ENCODE measurements at places on chromosomes 4 and X.

GRCh38 chr4:10108818-10109783, 7.5 kb downstream of the WDR1 start:
- DNase-seq: no peak

DNA sequence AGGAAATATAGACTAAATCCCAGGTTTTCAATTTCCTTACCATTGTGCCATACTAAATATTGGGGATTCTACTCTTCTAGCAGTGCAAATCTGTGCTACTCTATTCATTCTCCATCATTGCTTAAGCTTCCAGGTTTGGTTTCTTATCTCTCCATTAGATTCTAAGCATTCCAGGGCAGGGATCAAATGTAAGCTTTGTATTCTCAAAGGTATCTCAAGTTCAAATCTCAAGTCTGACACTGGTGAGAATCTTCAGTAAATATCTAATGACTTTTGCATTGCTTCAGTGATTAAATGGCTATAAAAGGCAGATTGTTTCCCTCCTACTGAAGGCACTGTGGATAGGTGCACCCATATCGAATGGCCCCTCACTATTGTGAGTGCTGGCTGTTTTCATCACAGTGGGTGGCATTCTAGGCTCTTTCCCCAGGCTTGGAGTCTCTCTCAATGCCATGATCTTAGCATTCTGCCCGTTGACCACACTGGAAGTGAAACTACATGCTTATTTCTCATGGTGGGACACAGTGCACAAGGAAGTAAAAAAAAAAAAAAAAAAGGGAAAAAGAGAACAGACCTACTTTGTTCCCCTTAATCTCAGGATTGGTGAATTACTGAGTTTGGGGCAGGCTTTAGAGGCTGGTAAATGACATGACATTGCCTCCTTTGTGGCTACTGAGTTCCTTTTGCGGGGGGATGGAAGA, 28.7 kb downstream of the FAM9C start:
- DNase-seq: no peak

GRCh38 chr4:122584519-122584918, 36.3 kb downstream of the IL21 start:
- no peak for DNase-seq

DNA sequence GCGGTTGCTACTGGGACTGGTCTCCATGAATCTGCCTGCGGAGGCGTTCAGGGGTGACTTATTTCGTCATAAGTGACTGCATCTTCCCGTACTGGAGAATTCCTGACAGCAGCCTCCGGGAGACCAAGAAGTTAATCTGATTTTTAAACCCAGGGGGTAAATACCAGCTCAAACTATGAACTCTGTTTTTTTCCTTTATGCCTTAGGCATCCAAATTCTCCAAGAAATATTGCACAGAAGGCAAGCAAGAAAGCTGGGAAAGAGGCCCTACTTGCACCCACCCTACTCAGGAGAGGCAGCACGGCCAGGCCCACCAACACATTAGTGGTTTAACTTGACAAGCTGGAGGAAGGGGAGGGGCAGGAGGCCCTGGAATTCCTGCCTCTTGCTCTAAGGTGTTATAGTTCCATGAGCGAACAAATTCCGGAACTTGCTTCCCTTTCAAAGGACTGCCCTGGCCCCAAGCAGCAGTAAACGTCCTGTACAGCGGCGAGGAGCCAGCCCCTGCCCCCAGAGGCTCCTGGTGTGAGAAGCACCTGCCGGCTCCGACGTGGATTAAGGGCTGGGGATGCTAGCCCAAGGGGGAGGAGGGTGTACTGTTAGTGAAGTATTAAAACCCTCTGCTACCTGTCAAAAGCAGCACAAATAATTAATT, 177.2 kb downstream of the AFAP1 start:
- no peak for DNase-seq

DNA sequence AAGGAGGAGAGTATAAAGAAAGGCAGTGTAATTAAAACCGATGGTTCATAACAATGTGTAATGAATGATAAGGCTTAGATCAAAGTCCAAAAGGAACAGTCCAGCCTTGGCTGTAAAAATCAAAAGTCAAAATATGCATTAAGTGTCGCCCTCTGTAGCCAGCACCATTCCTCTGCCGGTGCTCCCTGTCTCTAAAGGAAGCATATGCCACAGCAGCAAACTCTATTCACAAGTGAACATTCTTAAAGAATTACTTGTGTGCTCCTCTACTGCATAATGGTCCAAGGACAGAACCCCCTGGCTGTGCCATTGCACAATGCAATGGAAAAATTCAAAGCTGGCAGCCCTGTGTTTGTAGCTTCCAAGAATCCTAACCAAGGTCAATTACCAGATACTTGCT, 16.3 kb upstream of the MBNL3 start:
- no peak for DNase-seq

GRCh38 chr4:142044271-142044670, 407.9 kb downstream of the IL15 start:
- no peak for DNase-seq

DNA sequence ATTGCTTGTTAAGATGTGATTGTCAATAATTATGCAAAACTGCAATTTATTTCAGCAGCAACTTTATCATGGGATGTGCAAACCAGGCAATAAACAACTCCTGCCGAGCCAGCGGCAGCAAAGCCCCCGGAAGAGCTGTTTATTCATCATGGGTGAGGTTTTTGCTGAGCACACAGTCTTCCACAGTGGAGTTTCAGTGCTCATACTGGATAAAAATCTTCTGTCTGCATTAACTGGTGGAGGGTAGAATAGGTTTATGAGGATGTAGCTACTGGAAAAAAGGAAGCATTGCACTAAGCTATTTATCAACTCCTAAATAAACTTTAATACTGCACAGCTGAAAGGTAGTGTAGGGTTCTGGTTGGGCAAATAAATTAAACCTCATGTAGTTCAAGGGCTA, 557.4 kb upstream of the FTHL17 start:
- DNase-seq: no peak

DNA sequence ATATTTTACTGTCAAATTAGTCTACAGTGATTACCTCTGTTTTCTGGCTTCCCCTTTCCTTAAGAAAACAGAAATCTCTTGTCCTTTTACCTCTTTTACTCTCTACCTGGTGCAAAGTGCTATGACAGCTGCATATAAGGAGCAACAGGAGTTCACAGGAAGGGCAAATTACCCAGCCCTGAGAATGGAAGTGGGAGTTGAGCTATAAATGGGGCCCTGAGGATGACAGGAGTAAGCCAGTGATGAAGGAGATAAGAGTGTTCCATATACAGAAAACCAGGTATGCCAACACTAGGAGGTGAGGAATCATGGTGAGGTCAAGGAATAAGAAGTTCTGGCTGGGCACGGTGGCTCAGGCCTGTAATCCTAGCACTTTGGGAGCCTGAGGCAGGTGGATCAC, 4.5 kb upstream of the HSD17B13 start:
- DNase-seq: no peak

- DNase-seq: no peak
Measured at GRCh38 chr4:149795256-149795655, 20.4 kb downstream of the IQCM start.

Measured in stimulated activated CD8-positive, alpha-beta memory T cell treated with anti-CD3 and anti-CD28 coated beads, Interleukin-15, amount 100 ng/mL, for 4 hours (primary cell).